ENCODE measurements at places on chromosomes 2 and 18.

GRCh38 chr2:152400607-152401214 lies 65.7 kb downstream of the FMNL2 start:
- H3K27me3 ChIP-seq = no peaks in the 10 kb centered on the region
- H3K4me1 ChIP-seq = peaks cover 4% of the 10 kb centered on the region
- no peak for DNase-seq
- H3K36me3 ChIP-seq = no peaks in the 10 kb centered on the region

DNA sequence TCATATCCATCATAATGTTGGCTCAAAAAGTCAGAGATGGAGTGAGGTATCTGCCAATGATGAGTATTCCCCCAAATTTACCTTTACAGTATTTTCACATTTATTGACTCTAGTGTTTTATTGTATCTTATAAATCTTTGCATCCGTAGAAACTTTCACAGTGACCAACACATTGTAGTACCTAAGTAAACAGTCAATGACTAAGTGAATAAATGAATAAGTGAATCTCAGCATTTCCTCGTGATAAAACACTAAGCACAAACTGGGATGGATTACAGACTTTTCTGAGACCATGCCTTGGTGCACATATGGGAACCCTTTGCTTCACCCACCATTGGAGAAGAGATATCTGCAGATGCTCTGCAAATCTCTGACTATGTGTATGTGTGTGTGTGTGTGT lies 429.9 kb downstream of the NR4A2 start:
- H3K36me3 ChIP-seq = no peaks in the 10 kb centered on the region
- no peaks in the 10 kb centered on the region for H3K4me1 ChIP-seq
- DNase-seq = no peak
- H3K27me3 ChIP-seq = no peaks in the 10 kb centered on the region

- no peaks in the 10 kb centered on the region for H3K4me1 ChIP-seq
- no peaks in the 10 kb centered on the region for H3K27me3 ChIP-seq
- H3K27ac ChIP-seq = no peak overlapping the region
- no peaks in the 10 kb centered on the region for H3K36me3 ChIP-seq
- no peak for DNase-seq
Observed at GRCh38 chr2:124888431-124888830, 863.3 kb downstream of the CNTNAP5 start.

DNA sequence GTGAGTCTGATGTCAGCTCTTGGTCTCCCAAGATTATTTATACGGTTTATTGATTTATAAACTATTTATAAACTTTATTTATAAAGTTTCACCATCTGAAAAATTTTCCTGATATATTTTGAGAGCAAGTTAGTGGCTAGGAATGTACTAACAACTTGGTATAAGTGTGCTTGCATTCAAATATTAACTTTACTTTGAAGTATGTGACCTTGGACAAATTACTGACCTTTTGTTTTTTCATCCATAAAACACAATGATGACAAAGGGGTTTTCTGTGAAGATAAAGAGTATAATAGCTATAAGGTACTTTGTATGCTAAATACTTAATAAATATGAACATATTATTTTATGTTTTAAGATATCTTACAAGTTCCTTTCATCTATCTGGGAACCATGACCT lies 221.7 kb downstream of the GCA start:
- H3K4me3 ChIP-seq = no peak overlapping the region
- H3K27me3 ChIP-seq = no peaks in the 10 kb centered on the region
- no peak overlapping the region for H3K27ac ChIP-seq
- DNase-seq = no peak
- no peaks in the 10 kb centered on the region for H3K36me3 ChIP-seq
- no peaks in the 10 kb centered on the region for H3K4me1 ChIP-seq

DNA sequence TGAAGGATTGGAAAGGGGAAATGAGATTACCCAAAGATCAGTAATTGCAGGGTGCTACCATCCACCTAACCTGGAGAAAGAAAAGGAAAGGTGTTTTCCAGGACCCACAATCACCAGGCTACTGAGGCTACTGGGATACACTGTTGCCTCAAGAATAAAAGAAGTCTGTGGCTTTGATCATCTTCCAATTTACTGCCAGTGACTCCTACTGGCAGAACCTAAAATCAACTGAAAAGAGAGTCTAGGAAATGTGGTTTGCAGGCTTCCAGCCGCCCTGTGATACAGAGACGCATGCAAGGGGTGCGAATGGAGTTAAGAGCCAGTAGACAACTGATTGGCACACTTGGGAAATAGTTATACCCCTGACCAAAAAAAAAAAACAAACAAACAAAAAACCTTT lies 16.6 kb upstream of the TTL start:
- no peak overlapping the region for H3K4me3 ChIP-seq
- H3K4me1 ChIP-seq = no peaks in the 10 kb centered on the region
- no peaks in the 10 kb centered on the region for H3K27me3 ChIP-seq
- DNase-seq = no peak
- H3K27ac ChIP-seq = no peak overlapping the region

- H3K36me3 ChIP-seq = no peaks in the 10 kb centered on the region
- no peaks in the 10 kb centered on the region for H3K27me3 ChIP-seq
- H3K27ac ChIP-seq = no peak overlapping the region
- no peaks in the 10 kb centered on the region for H3K4me1 ChIP-seq
Observed at GRCh38 chr2:12070581-12070980, 324.1 kb downstream of the LPIN1 start.

DNA sequence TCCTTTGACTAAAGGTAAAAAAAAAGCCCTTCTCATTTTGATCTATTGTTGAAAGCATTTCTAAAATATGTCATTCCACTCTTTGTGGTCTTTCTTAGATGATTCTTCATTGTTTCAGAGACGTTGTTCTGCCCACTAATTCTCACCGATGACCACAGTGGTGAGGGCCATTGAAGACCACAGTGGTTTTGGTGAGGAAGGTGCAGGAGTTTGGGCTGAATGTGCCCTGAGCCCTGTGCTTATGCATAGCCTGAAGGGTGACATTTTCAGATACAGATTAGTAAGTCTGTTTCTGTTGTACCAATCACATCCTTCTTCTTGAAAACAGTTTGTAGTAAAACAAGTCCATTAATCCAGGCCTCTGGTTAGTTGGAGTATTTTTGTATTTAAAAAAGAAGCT lies 251.3 kb upstream of the ATP5MC3 start:
- H3K36me3 ChIP-seq = no peaks in the 10 kb centered on the region
- H3K27ac ChIP-seq = no peak overlapping the region
- DNase-seq = no peak
- H3K4me3 ChIP-seq = no peak overlapping the region
- H3K27me3 ChIP-seq = peaks cover 1% of the 10 kb centered on the region
- no peaks in the 10 kb centered on the region for H3K4me1 ChIP-seq

GRCh38 chr2:4527416-4527815 lies 824.0 kb downstream of the DCDC2C start:
- no peak for DNase-seq
- no peaks in the 10 kb centered on the region for H3K27me3 ChIP-seq
- H3K4me3 ChIP-seq = no peak overlapping the region
- H3K4me1 ChIP-seq = no peaks in the 10 kb centered on the region
- no peak overlapping the region for H3K27ac ChIP-seq

DNA sequence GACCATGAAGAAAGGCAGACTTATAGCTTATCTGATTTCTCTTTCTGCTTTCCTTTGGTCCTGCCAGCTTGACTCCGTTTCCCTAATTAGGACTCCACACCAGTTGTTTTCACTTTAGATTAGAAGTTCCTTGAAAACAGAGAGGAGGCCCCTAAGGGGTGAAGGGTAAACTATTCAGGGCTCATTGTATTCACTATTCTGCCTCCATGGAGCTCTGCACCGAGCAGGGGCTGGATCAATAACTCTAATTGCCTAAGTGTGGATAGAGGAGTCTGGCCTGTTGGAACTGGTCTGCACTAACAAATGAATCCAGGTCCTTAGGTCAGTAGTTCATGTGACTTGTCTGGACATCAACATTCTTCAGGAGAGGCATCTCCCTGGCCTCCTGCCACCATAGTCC lies 36.1 kb upstream of the SKA1 start:
- H3K27me3 ChIP-seq = no peaks in the 10 kb centered on the region
- H3K4me3 ChIP-seq = no peak overlapping the region
- H3K4me1 ChIP-seq = no peaks in the 10 kb centered on the region
- DNase-seq = no peak

DNA sequence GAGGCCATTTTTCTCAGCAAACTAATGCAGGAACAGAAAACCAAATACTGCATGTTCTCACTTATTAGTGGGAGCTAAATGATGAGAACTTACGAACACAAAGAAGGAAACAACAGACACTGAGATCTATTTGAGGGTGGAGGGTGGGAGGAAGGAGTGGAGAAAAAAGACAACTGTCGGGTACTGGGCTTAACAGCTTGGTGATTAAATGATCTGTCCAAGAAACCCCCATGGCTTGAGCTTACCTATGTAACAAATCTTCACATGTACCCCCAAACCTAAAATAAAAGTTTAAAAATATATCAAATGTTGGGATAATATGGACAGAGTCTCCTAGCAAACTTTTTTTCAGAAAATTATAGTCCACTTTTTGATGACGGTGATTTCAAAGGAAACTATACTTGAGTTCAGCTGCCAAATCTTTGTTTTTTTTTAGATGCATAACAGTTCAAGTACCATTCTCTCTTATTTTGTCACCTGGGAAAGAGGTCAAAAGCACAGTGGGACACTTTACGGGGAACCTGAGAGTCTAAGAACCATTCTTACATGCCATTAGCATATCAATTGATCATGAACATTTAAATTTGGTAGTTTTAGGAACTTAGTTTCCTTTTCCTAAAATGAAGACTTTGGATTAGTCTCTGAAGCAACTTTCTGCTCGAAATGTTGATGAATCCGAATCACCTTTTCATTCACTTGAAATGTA lies 835.0 kb downstream of the NRXN1 start:
- DNase-seq = no peak
- H3K36me3 ChIP-seq = no peaks in the 10 kb centered on the region
- H3K4me1 ChIP-seq = no peaks in the 10 kb centered on the region
- no peaks in the 10 kb centered on the region for H3K27me3 ChIP-seq
- H3K27ac ChIP-seq = no peak overlapping the region

DNA sequence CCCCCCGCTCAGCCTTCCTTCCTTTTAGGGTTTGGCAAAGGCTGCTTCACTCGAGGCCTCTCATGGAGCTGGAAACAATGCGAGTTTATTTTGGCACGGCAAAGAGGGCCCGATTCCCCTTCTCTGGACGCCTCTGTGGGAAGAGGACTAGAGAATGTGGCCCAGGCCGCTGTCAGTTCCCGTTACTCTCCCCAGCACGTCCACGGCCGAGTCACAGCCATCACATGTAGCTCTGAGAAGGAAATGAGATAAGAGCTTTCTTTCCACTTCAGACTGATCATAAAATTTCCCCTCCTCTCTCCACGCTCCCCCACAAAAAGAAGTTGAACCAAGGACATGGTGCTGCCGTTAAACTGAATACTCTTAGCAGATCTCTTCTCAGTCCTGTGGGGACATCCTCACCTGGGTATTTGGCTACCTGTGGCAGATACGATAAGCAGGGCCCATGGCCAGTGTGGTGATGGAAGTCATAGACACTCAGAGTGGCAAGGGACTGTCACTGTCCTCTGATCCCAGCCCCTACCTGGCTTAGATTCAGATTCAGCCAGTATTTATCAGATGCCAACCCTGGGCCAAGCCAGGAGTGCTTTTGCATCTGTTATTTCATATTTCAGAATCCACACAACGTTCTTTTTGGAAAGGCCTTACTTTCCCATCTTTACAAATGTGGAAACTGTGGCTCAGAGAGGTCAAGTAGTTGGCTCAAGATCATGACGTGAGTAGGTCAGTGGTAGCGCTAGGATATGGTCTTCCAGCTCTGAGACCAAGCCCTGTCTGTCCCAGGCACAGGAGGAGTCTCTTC lies 101.2 kb downstream of the MCFD2 start:
- H3K4me1 ChIP-seq = peaks cover 19% of the 10 kb centered on the region
- no peak overlapping the region for H3K4me3 ChIP-seq
- no peak overlapping the region for H3K27ac ChIP-seq
- H3K27me3 ChIP-seq = no peaks in the 10 kb centered on the region
- no peaks in the 10 kb centered on the region for H3K36me3 ChIP-seq
- peak; percentile 92 for DNase-seq

DNA sequence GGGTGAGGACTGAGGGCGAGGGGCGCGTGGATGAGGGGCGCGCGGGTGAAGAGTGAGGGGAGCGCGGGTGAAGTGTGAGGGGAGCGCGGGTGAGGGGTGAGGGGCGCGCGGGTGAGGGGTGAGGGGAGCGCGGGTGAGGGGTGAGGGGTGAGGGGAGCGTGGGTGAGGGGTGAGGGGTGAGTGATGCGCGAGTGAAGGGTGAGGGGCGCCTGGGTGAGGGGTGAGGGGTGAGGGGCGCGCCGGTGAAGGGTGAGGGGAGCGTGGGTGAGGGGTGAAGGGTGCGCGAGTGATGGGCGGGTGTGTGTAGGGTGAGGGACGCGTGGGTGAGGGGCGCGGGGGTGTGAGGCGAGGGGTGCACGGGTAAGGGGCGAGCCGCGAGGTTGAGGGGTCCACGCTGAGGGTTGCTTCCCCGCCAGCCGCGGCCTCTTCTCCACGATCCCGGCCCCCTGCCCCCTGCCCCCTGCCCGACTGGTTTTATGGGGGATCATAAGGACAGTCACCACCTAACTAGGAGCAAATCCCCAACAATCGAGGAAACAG lies 1.1 kb upstream of the SLC66A2 start:
- no peak overlapping the region for H3K27ac ChIP-seq
- H3K36me3 ChIP-seq = no peaks in the 10 kb centered on the region
- H3K4me1 ChIP-seq = peaks cover 3% of the 10 kb centered on the region

DNA sequence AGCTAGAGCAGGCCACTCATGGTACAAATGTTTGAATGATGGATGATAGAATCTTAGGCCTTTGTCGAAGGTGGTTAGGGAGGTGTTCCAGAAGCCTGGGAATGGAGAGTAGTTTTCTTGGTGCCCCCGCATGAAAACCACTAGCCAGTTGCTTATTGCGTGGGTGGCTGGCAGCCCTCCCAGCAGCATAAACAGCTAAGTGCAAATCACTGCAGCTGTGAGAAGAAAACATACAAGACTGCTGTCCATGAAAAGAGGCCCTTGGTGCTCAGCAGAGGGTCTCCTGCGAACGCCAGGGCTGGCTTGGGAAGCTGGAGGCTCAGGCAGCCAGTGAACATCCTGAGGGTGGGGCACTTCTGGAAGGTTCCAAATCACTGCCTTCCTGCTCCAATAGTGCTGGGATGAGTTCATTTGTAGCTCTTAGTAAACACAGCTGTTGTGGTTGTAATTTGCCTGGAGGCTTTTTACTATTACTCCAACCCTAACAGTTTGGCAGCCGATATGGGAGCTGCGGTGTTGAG lies 118.8 kb downstream of the MGAT5 start:
- H3K4me3 ChIP-seq = no peak overlapping the region
- H3K27ac ChIP-seq = no peak overlapping the region
- DNase-seq = no peak
- no peaks in the 10 kb centered on the region for H3K4me1 ChIP-seq

GRCh38 chr2:150258781-150259307 lies 228.6 kb downstream of the RND3 start:
- no peak for DNase-seq
- no peak overlapping the region for H3K27ac ChIP-seq
- H3K4me3 ChIP-seq = no peak overlapping the region
- H3K27me3 ChIP-seq = no peaks in the 10 kb centered on the region
- H3K36me3 ChIP-seq = no peaks in the 10 kb centered on the region
